ENCODE measurements at places on chromosomes 11 and 22. TPM values are rescaled to one million over a fixed set of nuclear protein-coding genes. Genes with fewer than 3 reads are reported as not detected.

TRIM49 gene
- not detected for total RNA-seq

RAB6A gene
- total RNA-seq: 165 TPM

GRCh38 chr22:31340765-31341247 lies 5.3 kb downstream of the PATZ1 start:
- no peak overlapping the region for H3K27ac ChIP-seq
- peaks cover 60% of the 10 kb centered on the region for H3K4me1 ChIP-seq
- H3K27me3 ChIP-seq: no peaks in the 10 kb centered on the region
- H3K4me3 ChIP-seq: no peak overlapping the region
- no peak for DNase-seq

DNA sequence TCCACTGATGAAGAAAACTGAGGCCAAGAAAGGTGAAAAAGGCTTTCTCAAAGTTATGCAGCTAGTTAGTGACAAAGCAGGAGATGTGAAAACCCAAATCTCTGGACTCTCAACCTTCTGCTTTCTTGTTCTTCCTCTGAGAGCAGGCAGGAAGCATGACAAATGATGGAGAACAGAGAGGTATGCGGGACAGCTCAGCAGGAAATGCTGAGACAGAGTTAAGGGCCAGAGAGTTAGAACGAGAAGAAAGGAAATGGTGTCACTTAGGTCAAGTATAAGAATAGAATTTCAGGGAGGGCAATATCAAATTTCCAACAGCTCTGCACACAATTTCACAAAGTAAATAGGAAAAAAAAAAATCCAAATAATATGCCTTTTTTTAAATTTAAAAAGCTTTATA lies 67.6 kb upstream of the ARHGAP42 start:
- no peak overlapping the region for H3K27ac ChIP-seq
- H3K4me3 ChIP-seq: no peak overlapping the region
- H3K36me3 ChIP-seq: no peaks in the 10 kb centered on the region
- H3K4me1 ChIP-seq: peaks cover 1% of the 10 kb centered on the region

- no peak overlapping the region for H3K27ac ChIP-seq
- H3K4me3 ChIP-seq: no peak overlapping the region
- DNase-seq: no peak
Measured at GRCh38 chr11:87351676-87352075, 313.9 kb downstream of the TMEM135 start.

DNA sequence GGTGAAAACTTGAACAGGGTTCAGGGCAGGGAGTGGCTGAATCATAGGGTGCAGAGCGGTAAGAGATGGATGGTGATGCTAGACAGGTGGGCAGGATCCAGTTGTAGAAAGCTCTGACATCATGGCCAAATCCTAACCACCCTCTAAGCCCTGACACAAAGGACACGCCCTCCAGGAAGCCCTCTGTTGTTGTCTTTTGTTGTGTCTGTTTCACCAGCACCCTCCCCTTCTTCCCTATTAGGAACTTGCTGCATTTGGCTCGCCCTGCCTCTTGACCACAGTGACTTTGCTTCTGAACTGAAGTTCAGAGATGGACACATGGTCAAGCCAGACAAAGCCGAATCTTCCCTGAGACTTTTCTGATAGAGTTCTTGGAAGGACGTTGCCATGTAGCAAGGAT lies 14.2 kb upstream of the APOL6 start:
- no peaks in the 10 kb centered on the region for H3K27me3 ChIP-seq
- no peaks in the 10 kb centered on the region for H3K36me3 ChIP-seq

DNA sequence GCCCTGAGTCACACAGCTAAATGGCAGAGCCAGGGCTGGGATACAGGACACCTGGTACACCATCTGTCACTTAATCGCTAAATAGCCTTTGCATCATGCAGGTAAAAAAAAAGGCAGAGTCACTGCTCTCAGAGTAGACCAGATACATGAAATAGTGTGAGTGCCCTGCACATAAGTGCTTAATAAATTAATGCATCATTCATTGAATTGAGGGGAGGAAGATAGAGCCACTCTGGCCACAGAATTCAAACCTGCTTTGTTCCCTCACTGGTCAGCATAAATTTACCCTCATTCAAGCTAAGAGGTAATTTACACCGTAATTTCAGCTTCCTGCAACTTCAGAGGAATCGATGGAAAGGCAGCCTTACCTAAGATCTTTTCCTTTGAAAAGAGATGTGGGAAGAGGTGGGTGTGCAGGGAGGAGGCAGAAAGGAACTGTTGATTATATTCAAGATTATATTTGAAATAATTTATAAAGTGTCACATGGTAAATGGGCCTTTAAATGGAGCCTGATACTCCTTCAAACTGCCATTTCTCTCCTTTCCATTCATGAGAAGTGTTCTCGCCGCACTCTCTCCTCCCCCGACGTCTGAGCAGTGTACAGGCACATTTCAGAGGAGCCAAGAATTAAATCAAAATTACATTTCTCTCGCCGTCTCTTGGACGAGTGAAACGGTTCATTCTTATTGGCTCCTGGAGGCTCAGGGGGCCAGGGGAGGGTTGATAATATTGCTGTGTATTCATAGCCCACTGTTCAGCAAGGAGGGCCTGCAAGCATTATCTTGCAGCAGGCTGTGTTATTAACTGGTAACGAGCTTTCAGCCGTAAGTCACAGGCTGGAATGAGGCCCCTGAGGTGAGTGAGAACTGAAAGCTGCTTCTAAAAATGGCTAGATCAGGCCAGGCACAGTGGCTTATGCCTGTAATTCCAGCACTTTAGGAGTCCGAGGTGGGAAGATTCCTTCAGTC lies 52.2 kb upstream of the HMGXB4 start:
- DNase-seq: peak; percentile 27
- no peaks in the 10 kb centered on the region for H3K4me1 ChIP-seq
- H3K27me3 ChIP-seq: peaks cover 5% of the 10 kb centered on the region
- no peak overlapping the region for H3K27ac ChIP-seq

Measured in liver (tissue), 10 donors.